ENCODE measurements at places on chromosomes 11 and 22.

DNA sequence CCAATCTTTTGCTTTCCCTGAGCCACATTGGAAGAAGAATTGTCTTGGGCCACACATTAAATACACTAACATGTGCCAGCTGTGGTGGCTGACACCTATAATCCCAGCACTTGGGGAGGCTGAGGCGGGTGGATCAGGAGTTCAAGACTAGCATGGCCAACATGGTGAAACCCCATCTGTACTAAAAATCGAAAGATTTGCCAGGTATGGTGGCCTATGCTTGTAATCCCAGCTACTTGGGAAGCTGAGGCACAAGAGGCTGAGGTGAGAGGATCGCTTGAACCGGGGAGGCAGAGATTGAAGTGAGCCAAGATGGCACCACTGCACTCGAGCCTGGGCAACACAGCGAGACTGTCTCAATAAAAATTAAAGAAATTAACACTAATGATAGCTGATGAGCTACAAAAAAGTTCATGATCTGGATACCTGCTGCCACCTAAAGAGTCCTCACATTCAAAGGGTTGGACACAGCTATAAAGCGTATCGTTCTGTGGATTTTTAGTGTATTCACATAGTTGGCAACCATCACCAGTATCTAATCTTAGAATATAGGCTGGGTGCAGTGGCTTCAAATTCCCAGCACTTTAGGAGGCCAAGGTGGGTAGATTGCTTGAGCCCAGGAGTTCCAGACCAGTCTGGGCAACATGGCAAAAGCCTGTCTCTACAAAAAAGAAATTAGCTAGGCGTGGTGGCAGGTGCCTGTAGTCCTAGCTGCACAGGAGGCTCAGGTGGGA, 3.4 kb upstream of the LDHC start:
- no peaks in the 10 kb centered on the region for H3K27me3 ChIP-seq
- peaks cover 35% of the 10 kb centered on the region for H3K36me3 ChIP-seq
- no peak overlapping the region for H3K4me3 ChIP-seq
- H3K4me1 ChIP-seq = peaks cover 19% of the 10 kb centered on the region
- DNase-seq = no peak
- H3K27ac ChIP-seq = no peak overlapping the region

DNA sequence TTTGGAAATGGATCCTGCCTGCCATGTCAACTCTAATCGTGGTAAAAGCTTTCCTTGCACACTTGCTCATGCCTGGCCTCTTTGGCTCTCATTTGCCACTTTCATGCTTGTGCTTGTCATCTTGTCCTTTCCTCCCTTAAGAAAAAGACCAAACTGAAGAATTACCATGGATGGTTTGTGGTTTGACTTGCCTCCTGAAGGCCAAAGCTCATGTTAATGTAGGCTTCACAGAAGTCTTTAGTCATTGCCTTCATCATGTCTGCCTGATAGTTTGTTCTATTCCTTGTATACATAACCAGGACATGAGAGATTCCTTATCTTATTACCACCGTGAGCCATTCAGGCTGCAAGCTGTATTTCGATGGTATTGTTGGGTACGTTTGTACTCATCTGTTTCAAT, 17.3 kb downstream of the TEAD1 start:
- no peaks in the 10 kb centered on the region for H3K36me3 ChIP-seq
- no peak overlapping the region for H3K27ac ChIP-seq
- no peak for DNase-seq
- H3K27me3 ChIP-seq = peaks cover 69% of the 10 kb centered on the region
- H3K4me3 ChIP-seq = no peak overlapping the region

DNA sequence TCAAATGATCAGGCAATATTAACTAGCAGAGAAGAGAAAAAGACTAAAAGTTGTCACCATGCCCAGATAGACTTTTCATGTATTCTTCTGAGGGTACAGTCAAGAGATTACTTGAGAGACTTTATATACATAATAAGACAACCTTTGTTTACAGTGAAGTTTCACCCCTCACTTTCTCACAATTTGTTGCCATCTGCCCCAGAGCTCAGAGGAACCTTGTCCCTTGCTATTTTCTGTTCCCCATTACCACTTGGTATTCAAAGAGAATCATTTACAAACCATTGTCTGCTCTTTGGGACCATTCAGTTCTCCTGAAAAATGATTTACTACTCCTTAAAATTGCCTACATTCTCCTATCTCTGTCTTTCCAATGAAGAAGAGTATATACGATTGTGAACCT, 544.6 kb downstream of the CNTN5 start:
- DNase-seq = no peak
- no peak overlapping the region for H3K27ac ChIP-seq
- H3K36me3 ChIP-seq = no peaks in the 10 kb centered on the region
- H3K4me3 ChIP-seq = no peak overlapping the region
- no peaks in the 10 kb centered on the region for H3K4me1 ChIP-seq
- H3K27me3 ChIP-seq = no peaks in the 10 kb centered on the region

GRCh38 chr11:2223153-2223794, 47.1 kb downstream of the ASCL2 start:
- peaks cover 54% of the 10 kb centered on the region for H3K27me3 ChIP-seq
- H3K27ac ChIP-seq = no peak overlapping the region
- no peak overlapping the region for H3K4me3 ChIP-seq
- H3K36me3 ChIP-seq = no peaks in the 10 kb centered on the region
- DNase-seq = no peak

DNA sequence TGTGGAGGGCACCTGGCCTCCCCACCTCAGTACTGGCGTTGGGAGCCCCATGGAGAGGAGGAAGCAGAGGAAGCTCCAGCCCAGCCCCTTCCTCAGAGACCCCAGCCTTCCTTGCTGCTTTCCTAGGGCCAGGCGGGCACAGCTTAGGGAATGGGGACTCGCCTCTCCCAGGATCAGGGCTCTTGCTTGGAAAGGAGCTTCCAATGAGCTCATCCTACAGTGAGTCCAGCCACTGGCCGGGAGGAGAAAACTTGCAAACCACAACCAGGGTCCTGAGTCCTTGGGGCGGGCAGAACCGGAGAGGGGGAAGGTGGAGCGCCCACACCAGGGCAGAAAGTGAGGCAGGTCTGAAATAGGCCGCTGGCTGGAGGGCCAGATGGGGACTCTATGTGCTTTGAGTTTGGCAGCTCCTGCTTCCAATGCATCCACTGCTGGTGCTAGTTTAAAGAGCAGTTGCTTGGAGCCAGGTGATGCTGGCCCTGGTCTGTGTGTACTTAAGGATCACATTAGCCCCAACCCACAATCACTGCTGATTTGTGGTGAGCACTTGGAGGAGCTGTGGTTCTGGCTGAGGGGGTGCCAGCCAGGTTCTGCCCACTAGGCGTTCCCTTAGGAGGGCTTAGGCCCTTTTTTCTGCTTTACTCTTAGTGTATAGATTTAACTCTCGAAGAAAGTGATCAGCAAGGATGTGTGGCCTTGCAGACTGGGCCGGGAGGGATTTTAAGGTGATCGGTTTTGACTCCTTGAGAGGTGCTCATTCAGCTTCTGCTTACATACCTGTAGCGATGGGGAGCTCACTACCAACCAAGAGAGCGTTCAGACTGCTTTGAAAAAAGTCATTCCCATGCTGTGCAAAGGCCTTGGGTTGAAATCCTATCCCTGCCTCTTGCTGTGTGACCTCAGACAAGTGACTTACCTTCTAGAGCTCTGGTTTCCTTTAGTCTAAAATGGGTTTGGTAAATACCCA, 81.9 kb downstream of the TP53I11 start:
- DNase-seq = no peak
- peaks cover 5% of the 10 kb centered on the region for H3K36me3 ChIP-seq
